AG20443 (cell line): ENCODE measurements at places on chromosomes 6 and 20.
A peak's percentile ranks its signal among the peaks of the same experiment; 100 is the strongest.

DNA sequence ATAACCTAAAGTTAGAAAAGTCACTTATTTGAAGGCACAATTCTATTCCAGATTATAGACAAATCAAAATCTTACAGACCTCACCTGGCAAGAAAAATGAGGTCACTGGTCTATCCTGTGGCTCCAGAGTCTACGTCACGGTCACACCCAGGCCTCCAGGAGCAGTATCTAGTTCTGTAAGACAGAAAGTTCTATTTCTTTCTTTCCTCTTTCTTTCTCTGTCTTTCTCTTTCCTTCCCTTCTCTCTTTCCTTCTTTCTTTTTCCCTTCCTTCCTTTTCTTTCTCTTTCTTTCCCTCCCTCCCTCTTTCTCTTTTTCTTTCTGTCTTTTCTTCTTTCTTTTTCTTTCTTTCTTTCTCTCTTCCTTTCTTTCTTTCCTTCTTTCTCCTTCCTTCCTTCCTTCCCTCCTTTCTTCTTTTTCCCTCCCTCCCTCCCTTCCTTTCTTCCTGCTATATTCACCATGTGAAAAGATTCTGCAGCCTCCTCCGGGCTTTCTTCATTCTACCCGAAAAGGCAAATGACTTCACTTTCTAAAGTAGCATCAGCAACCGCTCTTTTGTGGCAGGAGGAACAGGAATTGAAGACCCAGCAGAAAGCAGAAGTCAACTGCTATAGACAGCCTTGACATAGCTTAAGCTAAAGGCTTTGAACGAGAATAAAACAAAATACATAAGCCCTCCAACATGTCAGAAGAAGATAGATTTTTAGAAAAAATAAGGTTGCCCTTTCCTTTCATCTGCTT, 83.9 kb upstream of the SIRPG start:
- no peak for DNase-seq

DNA sequence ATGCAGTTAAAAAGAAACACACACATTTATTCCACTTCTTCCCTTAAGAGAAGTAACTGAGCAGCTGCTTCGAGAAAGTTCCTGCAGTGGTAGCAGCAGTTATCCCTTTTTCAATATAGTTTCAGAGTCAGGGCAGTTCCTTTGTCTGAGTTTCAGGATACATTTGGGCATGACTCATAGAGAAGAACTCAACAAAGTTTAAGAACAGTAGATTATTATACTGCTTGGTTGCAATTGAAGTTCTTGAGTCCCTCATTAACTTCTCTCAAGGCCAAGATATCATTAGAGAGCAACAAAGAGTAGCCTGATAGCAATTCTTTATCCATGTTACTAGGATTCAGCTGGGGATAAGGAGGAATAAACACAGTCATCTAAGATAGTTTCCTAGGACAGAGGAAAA, 54.4 kb downstream of the TPD52L1 start:
- DNase-seq: no peak

GRCh38 chr6:45001663-45002062, 326.5 kb upstream of the RUNX2 start:
- no peak for DNase-seq

DNA sequence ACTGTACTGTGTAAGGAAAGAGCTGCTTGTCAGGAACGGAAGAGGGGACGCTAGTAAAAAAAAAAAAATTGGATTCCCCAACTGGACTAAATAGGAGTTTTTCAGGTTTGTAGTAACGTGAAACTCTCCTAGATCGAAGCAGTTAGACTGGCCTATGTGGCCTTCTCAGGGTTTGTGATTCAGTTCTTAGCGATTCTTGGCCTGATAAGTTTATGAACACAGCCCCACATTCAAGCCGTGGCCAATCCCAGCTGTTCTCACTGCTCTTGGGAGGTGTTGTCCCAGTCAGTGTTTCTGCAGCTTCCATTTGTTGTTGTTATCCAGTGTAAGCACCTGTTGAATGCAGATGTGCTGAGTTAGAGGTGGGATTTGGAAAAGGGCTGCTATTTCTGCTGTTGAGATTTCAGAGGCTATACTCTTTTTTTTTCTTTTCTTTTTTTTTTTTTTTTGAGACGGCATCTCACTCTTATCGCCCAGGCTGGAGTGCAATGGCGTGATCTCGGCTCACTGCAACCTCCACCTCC, 29.7 kb downstream of the TAF8 start:
- DNase-seq: no peak

DNA sequence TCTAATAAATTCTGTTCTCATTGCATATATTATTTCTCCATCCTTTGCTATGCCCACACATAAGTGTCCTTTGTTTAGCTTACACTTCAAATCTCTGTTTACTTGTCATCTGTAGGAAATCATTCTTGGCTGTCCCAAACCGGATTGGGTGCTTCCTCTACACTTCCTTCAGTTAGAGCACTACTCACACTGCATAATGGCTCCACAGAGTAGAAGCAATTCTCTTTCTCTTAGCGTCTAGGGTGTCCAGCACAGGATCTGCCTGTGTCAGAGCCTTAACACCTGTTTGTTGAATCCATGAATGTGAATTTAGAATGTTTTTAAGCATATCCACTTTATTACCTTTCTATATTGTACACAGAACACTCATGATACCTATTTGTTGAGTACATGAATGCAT, 87.0 kb upstream of the BMP2 start:
- DNase-seq: no peak

DNA sequence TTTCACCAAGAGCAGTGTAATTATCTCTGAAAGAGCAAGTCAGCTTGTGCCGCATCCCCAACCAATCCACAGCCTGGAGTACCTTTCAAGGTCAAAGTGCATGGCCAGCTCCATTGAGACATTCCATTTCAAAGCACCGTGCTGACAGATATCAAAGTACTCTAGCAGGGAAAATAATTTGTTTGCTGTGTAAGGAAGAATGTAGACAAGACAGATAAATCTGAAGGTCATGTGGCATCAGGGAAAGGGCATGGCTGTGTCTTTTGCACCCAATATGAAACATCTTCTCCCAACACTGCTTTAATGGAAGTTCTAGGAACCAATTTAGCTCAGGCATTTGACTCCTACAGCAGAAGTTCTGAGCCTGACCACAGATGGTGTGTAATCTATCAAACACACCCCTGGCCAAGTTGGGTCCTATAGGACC, 242.7 kb upstream of the TAB2 start:
- DNase-seq: no peak

- no peak for DNase-seq
Observed at GRCh38 chr6:157814883-157815282, 8.2 kb upstream of the SNX9 start.

GRCh38 chr6:4351520-4352321, 216.3 kb upstream of the ECI2 start:
- peak; percentile 86 for DNase-seq

GRCh38 chr6:3800850-3801591, 48.2 kb upstream of the FAM50B start:
- no peak for DNase-seq

DNA sequence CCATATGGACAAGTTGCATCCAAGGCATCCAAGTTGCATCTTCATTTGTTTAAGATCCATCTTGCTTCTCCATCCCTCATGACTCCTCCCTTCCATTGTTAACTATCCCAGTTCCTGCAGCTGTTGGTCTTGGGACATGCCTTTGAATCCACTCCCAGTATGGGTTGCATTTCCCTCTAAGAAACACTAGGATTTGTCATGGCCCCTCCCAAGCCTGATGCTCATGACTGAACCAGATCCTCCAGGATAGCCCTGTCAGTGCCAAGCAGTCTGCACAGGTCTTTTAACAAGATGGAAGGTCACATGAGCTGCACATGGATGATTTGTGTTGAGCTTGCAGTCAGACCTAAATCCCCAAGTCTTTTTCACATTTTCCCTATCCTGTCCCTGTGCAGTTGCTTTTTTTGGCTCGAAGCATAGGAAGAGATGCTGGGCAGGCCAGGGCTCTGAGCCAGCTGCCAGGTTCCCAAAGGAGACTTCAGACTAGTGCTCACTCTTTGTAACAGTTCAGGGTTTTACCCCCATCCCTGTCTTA, 4.2 kb downstream of the PPP2R5D start:
- peak; percentile 44 for DNase-seq

DNA sequence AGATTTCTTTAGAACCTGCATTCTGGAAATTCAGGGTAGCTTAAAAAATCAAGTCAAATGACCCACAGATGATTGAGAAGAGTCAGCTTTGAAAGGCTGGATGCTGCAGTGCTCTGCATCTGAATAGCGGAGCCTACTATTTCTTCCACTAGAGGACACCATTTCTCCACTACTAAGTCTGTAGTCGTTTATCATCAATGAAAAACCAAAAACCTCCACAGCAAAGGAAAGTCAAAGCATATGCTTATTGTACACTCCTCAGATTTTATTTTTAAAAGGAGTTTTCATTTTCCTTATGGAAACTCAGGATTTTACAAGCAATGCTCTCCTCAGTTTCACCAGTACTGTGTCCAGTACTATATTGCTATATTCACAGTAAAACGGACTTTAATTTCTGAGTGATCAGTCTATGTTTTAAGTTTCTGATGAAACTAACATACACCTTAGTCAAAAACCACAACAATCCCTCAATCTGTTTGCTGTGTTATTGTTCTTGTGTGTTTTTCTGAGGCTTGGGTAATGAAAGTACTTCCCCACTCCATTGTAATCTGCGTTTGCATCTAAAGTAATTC, 50.5 kb upstream of the ENPP5 start:
- peak; percentile 65 for DNase-seq

GRCh38 chr20:44914924-44915323, 5.1 kb downstream of the PABPC1L start:
- no peak for DNase-seq

DNA sequence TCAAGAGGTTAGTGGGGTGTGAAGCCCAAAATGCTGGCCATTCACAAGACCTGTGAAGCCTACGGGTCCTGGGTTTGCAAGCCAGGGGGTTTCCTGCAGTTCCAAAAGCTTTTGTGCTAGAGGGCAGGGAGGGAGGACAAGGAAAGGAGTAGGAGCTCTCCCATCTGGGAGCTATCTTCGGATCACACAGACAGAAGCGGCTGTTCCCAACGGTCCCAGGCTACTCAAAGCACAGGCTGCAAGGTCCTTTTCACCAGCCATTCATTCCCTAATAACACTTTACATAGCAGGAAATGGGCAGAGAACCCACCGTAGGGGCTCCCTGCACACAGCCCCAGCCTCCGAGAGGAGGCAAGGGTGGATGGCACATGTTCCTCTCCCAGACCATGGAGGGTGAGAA, 296.9 kb downstream of the FOXC1 start:
- no peak for DNase-seq

DNA sequence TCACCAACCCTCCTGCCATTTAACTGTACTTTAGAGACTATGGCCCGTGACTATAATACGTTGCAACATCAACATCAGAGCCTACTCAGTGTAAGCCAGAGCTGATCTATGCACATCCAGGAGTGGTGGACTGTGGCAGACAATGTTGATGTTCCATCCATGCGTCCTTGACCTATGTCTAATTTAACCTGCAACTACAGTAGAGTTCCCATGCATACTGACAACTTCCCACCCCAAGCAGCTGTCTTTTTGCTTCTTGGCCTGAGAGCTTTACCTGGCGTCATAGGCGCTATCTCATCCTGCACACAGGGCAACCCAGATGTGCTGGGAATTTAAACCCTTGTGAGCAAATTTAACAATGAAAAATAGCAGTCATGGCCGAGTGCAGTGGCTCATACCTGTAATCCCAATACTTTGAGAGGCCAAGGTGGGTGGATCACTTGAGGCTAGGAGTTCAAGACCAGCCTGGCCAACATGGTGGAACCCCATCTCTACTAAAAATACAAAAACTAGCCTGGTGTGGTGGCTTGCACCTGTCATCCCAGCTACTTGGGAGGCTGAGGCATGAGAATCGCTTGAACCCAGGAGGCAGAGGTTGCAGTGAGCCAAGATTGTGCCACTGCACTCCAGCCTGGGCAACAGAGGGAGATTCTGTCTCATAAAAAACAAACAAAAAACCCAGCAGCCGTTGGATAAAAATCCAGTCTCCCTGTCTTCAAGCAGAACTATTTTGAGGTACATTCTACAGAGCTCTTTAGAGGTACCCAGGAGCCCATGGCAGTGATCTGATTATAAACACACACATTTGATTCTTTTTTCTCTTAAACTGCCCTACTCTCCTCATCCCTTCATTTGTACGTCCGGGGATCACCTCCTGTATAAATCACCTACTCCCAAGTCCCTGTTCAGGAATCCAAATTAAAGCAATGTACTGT, 22.0 kb downstream of the PERP start:
- DNase-seq: no peak

DNA sequence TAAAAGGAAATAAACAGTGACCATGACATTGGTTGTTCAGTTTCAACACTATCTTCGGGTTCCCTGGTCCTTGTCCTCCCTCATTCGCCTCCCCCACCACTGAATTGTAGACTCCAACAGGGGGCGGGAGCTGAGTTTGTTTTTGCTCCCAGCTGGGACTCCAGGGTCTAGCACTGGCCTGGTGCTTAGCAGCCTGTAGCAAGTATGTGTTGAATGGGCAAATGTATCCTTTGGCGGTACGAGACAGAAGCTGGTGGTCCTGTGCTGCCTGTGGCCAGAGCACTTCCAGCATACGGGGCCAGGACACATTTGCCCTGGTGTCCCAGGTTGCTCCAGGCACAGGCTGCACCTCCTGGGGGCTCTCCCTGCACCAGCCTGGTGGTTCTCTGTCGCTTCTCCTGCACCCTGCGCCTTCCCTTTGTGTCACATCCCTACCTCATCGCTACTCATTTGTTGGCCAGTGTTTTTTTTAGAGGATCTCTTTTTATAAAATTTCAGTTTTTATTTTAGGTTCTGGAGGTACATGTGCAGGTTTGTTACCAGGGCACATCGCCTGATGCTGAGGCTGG, 40.1 kb downstream of the PHACTR3 start:
- DNase-seq: no peak

DNA sequence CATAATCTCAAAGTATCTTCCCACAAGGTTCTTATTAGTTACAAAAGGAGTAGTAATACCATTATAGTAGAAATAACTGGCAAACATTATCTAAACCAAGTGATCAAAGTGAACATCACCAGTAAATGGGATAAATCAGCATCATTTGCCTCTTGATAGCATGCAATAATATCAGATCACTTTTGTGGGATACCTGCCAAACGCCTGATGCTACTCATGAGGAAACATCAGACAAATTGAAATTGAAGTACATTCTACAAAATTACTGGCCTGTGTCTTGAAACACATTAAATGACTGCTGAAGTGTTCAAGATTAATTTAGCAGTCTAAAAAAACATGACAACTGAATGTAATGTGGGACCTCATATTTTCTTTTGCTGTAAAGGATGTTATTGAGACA, 208.1 kb downstream of the TINAG start:
- DNase-seq: no peak

- DNase-seq: no peak
Observed at GRCh38 chr6:71523548-71523947, 234.9 kb downstream of the OGFRL1 start.

GRCh38 chr20:32508775-32509119, 76.4 kb downstream of the NOL4L start:
- DNase-seq: no peak

DNA sequence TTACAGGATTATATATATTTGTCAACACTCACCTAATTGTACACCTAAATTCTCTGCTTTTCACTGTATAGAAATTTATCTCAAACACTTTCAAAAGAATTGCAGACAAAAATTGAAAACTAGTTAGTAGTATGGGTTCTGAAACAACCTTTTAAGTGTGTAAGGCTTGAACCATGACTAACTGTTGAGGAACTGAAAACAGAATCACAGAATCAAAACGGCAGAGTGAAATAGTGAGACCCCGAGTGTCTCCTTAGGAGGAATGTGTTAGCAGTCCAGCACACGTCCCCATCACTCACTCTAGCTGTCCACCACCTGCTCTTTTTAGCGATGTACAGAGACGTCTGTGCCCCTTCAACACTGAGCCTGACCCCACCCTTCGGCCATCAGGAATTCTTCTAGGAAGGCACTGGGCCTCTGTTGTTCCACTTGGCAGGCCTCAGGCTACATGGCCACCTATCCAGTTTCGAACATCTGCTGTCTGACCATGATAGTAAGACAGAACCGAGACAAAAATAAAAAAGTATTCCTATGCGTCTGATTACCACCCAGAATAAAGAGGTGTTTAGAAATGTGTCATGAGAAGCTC, 227.4 kb downstream of the C6orf118 start:
- no peak for DNase-seq
